ENCODE measurements at places on chromosomes 13 and 19.

DNA sequence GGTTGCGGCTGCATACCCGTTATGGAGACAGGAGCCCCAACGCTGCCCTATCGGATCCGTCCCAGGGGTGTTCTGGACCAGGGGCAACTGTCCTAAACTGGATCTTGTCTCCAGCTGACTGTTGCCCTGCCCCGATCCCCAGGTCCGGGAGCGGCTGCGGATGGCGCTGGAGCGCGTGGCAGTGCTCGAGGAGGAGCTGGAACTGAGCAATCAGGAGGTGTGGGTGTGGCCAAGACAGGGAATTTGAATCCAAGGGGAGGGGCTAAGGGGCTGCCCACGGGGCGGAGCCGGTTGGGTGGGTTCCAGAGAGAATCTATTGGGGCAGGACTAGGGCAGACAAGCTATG, 9.9 kb downstream of the PPFIA3 start:
- no peak for DNase-seq

DNA sequence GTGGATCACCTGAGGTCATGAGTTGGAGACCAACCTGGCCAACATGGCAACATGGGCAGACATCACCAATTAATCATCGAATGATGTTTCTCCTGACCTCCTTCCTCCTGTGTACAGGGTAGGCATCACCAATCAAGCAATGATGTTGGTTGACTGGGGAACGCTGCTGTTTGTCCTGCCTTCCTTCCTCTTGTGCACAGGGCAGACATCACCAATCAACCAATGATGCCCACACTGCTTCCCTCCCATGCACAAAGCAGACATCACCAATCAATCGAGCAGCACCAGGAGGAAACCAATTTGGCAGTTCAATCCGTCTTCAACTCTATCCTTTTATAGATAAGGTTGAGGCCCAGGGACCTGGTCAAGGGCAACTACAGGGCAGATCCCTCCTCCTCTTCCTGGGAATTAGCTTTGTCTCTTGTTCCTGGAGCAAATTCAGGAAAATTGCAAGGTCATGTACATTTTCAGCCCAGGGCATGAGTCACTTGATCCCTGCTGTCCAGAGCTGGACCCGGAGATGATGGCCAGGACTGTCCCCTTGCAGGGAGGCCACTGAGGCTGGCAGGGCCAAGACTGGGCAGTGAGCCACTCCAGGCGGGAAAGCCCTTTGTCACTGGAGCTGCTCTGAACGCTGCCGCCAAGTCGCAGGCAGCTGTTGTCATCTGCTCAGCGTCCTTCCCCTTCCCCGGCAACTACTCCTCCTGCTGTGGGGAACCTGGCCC, 5.3 kb upstream of the CSNK1G2 start:
- no peak for DNase-seq

GRCh38 chr13:46195016-46195415, 13.0 kb upstream of the LCP1 start:
- DNase-seq = no peak

GRCh38 chr13:98144801-98145350, 2.0 kb downstream of the FARP1 start:
- DNase-seq = no peak

DNA sequence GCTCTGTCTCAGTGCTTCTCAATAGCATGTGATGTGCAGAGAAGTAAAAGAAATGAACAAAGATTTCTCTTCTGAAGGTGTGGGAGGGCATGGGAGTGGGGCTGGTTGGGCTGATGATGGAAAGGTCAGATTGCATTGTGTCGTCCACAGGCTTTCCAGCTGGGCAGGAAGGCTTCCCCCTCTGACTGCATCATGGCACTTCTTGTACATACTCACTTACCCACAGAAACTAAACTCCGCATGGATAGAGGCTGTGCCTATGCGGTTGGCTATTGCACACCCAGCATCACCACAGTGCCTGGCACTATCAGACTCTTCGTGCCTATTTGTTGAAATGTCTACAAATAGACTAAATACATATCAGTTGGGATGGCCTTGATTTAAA, 24.4 kb upstream of the TNFSF11 start:
- no peak for DNase-seq

DNA sequence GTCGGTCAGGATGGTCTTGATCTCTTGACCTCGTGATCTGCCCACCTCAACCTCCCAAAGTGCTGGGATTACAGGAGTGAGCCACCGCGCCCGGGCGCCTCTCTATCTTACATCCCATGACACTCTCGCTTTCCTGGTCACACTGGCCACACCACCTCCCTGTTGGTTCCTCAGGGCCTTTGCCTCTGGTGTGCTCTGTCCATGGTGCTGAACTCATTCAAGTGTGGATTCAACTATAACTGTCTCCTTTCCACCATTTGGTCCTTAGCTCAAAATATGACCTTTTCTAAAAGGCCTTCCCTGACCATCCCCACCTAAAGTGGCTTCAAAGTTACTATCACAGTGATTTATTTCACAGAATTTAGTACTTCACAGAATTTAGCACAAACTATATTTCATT, 3.7 kb upstream of the SMIM17 start:
- DNase-seq = no peak

GRCh38 chr13:97583907-97584497, 150.0 kb downstream of the RAP2A start:
- DNase-seq = no peak

GRCh38 chr13:33870046-33870668, 52.2 kb downstream of the RFC3 start:
- DNase-seq = no peak

- no peak for DNase-seq
Measured at GRCh38 chr19:29966588-29967249, 24.7 kb downstream of the URI1 start.

DNA sequence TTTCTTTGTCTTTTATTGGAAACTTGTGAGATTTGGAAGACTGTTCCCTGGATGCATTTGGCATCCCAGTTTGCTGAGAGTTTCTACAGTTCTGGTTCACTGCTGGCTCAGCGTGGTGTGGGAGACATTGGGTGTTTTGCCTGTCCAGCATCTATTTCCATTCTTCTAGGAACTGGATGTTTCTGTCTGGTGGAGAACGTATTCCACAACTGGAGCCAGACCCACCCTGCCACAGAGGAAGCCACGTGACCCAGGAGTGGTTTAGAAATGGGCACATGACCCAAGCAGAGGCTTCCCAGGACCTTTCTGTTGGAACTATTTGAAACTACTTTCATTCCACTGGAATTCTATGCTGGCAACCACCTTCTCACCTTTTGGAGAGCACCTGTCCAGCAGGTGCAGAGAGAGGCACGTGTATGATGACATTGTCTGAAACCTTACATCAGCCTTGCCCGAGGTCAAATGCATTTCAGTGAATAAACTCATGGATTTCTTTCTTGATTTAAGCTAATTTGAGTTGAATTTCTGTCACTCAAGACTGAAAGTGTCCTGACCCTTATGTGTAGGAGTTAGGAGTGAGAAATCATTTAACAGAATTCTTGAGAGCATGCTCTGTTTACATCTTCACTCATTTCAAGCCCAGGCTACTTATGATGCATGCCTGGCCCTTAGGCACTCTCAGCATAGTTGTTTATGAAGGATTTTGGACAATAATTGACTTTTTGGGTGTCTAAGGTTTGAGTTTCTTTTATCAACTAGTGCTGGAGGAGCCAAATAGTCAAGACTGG, 121.8 kb downstream of the AKAP11 start:
- no peak for DNase-seq

GRCh38 chr13:23020246-23020843, 160.4 kb upstream of the SGCG start:
- no peak for DNase-seq

- DNase-seq = peak; percentile 60
Measured at GRCh38 chr19:47573071-47574026, at the start of gene ZNF541. ZNF541 (minus strand) TSS chr19:47573148; CDS start chr19:47555856, 17,292 bp downstream.

- DNase-seq = no peak
Measured at GRCh38 chr19:16026756-16027155, 49.5 kb upstream of the TPM4 start.

GRCh38 chr13:79405501-79405830, 589 bp downstream of the RBM26 start:
- DNase-seq = no peak

- DNase-seq = peak; percentile 66
Measured at GRCh38 chr19:41352609-41353465, 885 bp downstream of the TGFB1 start.

- DNase-seq = no peak
Measured at GRCh38 chr13:110813646-110814624, 100.4 kb downstream of the ING1 start.

GRCh38 chr13:33139780-33140535, 123.7 kb downstream of the KL start:
- DNase-seq = no peak

DNA sequence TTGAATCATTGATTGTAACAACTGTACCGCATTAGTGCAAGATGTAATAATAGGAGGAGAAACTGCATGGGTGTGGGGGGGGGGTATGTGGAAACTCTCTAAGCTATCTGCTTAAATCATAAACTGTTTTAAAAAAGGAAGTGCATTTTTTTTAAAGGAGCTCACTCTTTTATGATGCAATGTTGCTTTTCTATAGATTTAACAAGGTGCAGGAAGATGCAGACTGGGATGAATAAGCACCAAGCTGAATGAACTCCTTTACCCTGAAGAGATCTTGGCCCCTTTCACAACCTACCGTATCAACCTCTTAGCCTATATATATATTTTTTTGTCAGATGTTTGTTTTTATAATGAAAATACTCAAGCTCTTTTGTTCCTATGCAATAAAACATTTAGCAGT, 95.9 kb downstream of the AKAP11 start:
- DNase-seq = no peak

DNA sequence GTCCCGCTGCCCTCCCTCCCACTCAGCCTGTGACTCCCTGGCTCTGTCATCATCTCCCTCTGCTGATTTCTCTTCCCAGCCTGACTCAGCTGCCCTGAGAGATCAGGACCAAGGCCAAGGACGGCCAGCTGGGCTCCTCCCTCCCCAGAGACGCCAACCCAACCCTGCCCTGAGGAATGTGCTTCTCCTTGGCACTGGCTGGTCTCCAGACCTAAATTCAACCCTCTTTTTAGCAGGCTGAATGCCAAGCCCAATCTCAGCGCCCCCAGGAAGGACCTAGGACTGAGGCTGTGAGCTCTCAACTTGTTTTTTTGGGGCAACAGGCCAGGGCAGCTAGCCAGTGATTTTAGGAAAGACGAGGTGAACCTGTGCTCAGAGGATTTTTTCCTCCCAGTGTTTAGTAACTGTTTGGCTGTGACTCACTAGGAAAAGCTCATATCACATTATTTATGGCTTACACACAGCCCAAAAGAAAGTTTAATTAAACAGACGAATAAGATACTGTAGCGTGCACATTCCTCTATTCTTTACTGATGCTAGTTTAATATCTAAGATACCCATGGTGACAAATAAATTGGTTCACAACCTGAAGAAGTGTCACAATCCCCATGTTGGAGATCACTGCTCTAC, 7.4 kb upstream of the IGFL1 start:
- no peak for DNase-seq

DNA sequence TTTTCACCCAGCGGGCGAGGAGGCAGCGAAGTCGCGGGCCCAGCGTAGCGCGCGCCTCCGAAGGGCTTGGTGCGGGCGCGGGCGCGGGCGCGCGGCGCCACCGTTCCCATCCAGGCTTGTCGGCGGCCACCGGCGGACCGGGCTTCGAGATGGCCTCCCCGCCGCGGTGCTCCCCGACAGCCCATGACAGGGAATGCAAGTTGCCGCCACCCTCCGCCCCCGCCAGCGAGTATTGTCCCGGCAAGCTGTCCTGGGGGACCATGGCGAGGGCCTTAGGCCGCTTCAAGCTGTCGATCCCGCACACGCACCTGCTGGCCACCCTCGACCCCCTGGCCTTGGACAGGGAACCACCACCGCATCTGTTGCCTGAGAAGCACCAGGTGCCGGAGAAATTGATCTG, at the start of gene WDR88:
WDR88 (plus strand) TSS at position 94 of the 400 bp plus-strand sequence; CDS start at position 150, 56 bp downstream.
- no peak for DNase-seq

- DNase-seq = no peak
Measured at GRCh38 chr19:16420781-16421386, 50.9 kb downstream of the EPS15L1 start.

- DNase-seq = no peak
Measured at GRCh38 chr19:5251096-5252065, 89.2 kb downstream of the PTPRS start.

Data from activated CD4-positive, CD25-positive, alpha-beta regulatory T cell (primary cell).